Activated CD8-positive, alpha-beta memory T cell treated with anti-CD3 and anti-CD28 coated beads for 1 hour (primary cell): ENCODE measurements at places on chromosomes 4 and X.

DNA sequence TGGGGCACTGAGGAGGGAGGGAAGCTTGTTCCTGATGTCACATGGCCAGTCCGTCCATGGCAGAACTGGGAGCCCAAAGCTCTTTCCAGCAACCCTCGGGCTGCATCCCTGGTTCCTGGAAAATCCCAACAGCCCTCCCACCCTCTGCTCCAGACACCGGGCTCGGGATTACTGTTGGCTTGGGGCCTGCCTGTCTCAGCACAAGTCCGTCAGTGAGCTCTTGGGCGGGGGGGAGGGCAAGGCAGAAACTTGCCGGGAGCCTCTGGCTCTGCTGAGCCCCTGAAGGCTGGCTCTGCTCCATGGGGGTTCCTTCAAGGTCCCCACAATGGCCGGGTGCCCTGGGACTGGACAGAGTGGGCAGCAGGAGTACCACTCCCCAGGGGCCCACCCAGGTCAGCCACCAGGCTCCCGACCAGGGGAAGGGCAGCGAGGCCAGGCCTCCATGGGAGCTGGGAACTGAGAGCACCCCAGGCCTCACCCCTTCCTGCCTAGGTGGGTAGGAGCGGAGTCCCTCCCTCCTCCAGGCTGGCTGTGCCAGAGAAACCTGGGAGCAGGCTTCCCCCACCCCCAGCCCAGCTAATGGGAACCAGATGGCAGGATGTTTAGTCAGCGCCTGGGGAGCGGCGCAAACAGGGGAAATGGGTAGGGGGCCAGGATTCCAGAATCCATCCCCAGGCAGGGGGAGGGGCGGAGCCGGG is 6.4 kb upstream of the HAUS7 start:
- no peak for DNase-seq

- no peak for DNase-seq
Observed at GRCh38 chr4:138034871-138035270, 207.3 kb downstream of the SLC7A11 start.

DNA sequence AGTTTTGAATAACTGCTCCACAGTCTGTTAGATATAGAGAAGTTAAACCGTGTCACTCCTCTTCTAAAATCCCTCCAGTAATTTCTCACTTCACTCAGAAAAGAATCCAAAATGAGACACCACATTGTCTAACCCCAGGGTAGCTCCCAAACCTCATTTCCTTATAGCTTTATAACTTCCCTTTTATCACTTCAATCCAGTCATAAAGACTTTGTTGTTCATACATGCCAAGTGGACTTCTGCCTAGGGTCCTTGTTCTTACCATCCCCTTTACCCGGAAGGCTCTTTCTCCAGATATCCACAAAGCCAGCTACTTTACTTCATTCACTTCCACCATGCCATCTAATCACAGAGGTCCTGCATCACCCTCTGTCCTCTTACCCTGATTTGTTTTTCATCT is 156.2 kb downstream of the GABRB1 start:
- DNase-seq: no peak

DNA sequence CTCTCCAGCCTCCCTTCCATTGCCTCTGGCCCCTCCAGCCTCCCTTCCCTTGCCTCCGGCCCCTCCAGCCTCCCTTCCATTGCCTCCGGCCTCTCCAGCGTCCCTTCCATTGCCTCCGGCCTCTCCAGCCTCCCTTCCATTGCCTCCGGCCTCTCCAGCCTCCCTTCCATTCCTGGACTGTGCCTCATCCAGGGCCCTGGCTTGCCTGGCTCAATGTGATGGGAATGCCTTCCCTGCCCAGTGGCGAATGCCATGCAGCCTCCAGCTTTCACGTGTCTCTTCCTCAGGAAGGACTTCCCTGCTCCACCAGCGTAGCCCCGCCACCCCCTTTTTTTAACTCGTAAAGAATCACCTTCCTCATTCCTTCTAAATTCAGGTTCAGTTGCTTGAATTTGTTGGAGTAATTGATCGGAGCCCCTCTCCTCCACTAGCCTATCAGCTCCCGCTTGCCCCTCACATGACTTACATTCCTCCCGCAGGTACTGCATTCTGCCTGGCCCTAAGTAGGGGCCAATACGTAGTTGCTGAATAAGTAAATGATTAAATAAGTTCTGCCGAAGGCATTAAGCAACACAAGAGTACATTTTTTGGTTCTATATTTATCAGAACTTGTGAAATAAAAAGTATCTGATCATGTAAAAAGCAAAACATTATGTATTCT is 30.3 kb downstream of the SORBS2 start:
- no peak for DNase-seq

- DNase-seq: no peak
Observed at GRCh38 chrX:114127005-114127404, 456.9 kb upstream of the HTR2C start.

GRCh38 chr4:140726776-140727500 is 29.2 kb downstream of the TBC1D9 start:
- DNase-seq: no peak

GRCh38 chr4:47662975-47663374 is 174.9 kb downstream of the CORIN start:
- no peak for DNase-seq

DNA sequence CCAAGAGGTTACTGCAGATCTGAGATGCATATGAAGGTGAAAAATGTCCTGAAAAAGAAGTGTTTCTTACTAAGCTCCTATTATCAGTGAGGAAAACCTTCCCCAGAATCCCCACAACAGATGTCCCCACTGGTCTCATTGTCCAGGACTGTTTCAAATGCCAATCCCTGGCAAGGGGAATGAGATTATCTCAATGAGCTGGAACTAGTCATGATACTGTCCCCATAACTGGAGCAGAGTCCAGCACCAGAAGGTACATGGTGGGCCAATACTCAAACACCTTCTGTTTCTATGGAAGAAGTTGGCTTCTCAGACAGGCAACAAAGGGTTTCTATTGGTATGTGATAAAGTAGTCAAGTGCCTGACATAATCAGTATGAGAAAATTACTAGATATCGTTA is 221.1 kb upstream of the TLL1 start:
- DNase-seq: no peak

DNA sequence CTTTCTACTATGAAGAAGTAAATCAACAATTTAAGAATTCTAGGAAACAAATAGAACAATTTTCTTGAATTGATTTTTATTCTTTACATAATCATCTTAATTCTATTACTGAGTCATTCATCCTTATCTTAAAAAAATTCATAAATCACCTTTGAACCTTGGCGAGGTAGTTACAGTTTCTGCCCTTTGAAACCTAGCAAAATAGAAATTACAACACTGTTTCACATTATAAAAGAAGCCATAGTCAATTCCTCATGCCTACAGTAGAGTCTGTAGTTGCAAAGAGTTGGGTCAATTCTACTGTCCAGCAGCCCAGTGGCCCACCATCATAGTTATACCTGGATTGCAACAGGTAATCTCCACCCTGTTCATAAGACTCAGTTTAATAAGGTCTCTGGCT is 7.3 kb downstream of the SMIM31 start:
- DNase-seq: no peak

DNA sequence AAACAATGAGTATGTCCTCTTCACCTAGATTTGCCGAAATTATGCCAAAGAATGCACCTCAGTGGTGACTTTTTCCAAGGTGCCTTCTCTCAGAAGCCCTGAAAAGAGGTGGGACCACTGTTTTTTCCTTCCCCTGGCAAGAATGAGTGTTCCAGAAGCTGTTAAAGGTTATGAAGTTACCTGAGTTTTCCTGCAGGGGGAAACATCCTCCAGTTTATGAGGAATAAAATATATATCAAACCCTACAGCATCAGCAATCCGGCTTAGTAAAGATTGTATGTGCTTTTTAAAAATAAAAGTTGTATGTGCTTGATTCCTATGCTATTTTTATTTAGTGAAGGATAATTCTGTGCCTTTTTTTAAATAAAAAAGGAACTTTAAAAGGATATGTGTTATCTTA is 73.3 kb downstream of the RBM46 start:
- DNase-seq: no peak

- DNase-seq: no peak
Observed at GRCh38 chr4:170089274-170089667, 485 bp downstream of the AADAT start.

- no peak for DNase-seq
Observed at GRCh38 chr4:121108557-121108956, 36.2 kb upstream of the NDNF start.

GRCh38 chr4:40190019-40190418 is 6.8 kb upstream of the RHOH start:
- no peak for DNase-seq

DNA sequence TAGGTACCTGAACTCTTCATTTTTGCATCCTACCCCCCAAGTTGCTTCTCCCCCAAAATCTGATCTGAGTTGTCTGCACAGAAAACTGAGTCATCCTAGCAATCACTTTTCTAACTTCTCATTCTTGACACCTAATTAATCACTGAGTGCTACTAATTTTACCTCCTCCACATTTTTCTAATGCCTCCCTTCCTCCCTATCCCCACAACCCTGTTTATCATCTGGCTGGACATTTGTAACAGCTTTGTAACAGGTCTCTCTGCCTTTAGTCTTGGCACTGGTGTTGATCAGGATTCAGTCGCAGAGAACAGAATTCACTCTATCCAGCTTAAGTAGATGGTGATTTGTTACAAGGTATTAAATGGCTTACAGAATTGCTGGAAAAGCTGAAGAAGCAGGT is 303.9 kb upstream of the GATB start:
- DNase-seq: no peak

- DNase-seq: no peak
Observed at GRCh38 chrX:133674726-133675470, 259.6 kb upstream of the GPC4 start.

DNA sequence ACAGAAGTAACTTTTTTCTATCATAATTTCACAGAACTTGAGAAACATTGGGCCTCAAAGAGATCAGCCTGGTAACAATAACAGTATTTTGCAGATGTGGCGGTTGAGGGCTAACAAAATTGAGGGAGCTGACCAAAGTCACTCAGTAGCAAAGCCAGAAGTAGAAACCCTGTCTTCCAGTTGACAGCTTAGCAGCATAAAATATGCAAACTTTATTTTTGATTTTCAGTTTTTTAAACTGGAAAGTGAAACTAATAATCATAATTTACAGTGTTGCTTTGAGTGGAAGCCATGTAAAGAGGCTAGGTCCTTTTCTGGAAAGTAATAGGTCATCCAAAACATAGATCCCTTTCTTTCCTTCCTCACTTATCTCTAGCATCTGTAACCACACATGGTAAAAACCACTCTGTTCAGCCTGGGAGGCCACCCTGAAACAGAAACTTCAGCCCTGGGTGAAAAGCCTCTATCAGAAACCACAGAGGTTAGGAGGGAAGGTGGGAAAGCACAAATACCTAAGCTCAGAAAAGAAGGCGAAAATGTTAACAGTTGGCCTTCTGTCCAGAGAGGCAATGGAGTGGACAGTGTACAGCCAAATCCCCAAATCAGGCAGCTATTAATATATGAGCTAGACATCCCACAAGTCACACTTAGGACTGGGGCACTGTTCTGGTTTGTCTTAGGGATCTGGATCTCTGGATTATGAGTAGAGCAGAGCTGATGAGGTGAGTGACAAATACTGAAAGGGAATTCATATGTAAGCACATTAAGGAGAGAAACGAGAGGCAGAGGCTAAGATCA is 61.1 kb upstream of the ARSJ start:
- no peak for DNase-seq

DNA sequence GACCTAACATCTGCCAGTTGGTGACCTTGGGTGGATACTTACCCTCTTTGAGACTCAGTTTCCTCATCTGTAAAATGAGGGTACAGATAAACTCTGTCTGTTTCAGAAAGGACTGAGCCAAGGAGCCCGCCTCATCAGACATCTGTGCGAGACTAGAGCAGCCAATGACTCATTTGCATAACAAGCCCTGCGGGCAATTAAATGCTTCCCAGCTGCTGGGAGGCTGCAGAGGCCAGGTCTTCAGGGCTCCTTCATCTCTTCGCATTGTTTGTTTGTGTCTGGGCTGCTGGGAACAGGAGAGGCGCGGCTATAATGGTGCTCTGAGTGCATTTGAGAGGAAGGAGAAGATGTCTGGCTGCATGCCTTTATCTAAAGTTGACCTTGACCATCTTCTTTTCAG is 85.0 kb downstream of the ADRA2C start:
- DNase-seq: no peak

DNA sequence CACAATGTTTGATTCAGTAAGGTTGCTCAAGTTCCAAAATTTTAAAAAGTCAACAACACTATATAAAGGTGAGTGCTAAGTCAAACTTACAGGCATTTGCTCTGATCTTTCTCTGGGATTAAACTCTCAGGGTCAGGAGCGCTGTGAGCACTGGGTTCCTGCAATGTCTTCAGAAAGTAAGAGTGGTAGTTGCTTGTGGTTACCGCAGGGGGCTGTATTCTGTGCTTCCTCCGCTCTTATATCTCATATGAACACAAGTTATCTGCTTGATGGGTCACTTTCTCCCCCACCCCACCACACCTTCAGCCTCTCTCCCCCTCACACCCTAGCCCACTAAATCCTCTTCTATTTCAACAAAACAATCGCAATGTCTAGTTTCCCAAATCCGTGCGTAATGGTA is 116.4 kb upstream of the IGSF1 start:
- DNase-seq: no peak

DNA sequence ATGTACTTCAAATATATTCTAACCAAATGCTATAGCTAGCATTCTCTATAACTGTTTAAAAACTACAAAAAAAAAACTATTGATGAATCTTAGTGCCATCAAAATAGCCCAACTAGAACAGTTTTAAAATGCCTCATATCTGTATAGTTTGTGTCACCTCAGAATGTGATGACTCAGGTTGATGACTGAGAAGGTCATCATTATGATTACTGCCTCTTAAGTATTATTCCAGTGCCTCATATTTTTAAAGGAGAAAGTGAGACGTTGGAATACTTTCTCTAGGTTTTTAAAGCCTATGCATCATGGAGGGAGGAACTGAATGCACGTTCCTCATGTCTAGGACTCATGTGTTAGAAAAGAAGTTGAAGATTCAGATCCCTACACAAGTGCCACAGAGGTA is 88.2 kb downstream of the TMA16 start:
- DNase-seq: no peak

DNA sequence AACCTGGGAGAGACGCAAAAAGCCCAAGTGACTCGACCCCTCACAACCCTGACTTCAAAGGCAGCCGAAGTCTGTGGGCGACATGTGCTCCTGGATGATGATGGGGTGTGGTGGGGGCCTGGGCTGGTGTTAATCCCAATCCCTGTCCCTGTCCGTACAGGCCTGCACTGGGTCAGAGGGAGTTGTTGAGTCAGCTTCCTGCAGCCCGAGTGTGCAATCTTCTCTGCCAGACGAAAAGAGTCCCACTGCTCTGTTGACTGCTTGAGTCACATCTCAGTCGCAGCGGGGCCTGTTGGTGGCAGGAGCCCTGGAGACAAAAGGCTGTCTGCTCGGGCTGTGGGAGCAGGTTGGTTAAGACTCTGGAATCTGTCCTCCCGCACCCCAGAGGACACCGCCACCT is 10.3 kb downstream of the FAM3A start:
- DNase-seq: no peak

GRCh38 chr4:127450276-127450675 is 182.5 kb upstream of the INTU start:
- DNase-seq: no peak

GRCh38 chr4:7829652-7830580 is 109.7 kb downstream of the AFAP1 start:
- no peak for DNase-seq

DNA sequence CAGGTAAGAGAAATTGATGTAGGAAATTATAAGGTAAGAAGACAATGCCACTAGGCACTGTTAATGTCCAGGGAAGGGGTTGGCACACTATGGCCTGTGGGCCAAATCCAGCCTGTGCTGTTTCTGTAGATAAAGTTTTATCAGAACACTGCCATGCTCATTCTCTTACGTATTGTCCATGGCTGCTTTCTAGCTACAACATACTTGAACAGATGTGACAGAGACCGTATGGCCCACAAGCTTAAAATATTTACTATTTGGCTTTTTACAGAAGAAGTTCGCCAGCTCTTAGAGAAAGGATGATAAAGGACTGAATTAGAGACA is 168.0 kb downstream of the CDS1 start:
- DNase-seq: no peak
